Heart right ventricle (tissue), 16 donors: ENCODE measurements at places on chromosomes 4 and X.

GRCh38 chr4:2672700-2673099, 83.4 kb downstream of the TNIP2 start:
- DNase-seq: no peak

GRCh38 chr4:19823781-19824180, 427.9 kb upstream of the SLIT2 start:
- DNase-seq: no peak

DNA sequence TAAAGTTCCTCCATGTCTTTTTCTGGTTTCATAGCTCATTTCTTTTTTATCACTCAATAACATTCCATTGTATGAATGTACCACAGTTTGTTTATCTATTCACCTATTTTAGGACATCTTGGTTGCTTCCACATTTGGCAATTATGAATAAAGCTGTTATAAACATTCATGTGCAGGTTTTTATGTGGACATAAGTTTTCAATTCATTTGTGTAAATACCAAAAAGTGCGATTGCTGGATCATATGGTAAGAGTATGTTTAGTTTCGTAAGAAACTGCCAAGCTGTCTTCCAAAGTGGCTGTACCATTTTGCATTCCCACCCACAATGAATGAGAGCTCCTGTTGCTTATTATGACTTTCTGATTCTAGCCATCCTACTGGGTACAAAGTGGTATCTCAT, 36.3 kb upstream of the ZFX start:
- no peak for DNase-seq

- no peak for DNase-seq
Measured at GRCh38 chr4:4651811-4652755, 110.2 kb upstream of the STX18 start.

- no peak for DNase-seq
Measured at GRCh38 chrX:471281-471680, 84.6 kb upstream of the PPP2R3B start.

- no peak for DNase-seq
Measured at GRCh38 chrX:123308658-123309057, 124.6 kb downstream of the GRIA3 start.

GRCh38 chr4:39664828-39665731, 26.4 kb upstream of the SMIM14 start:
- no peak for DNase-seq

- DNase-seq: no peak
Measured at GRCh38 chr4:35105486-35105885, 1138.8 kb downstream of the ARAP2 start.

DNA sequence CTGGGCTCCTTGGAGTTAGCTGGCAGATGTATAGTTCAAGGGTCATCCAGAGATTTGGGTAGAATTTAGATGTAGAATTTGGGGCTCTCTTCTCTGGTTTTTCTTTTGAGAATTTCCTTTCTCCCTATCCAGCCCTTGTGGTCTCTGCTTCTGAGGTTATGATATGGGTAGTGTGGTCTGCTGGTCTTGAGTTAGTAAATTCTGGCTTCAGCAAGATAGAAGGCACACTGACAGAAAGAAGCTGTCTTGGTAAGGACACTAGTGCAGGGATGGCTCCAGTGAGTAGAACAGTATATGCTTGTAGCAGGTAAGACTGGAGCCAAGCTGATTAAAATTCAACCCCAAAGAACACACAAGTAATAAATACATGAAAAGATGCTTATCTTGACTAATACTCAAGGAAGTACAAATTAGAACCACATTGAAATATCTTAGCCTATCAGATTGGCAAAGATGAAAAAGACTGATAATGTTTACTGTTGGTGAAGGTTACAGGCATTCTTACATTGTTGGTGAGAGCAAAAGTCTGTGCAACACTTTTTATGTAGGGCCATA, 2.1 kb upstream of the IL9R start:
- no peak for DNase-seq

DNA sequence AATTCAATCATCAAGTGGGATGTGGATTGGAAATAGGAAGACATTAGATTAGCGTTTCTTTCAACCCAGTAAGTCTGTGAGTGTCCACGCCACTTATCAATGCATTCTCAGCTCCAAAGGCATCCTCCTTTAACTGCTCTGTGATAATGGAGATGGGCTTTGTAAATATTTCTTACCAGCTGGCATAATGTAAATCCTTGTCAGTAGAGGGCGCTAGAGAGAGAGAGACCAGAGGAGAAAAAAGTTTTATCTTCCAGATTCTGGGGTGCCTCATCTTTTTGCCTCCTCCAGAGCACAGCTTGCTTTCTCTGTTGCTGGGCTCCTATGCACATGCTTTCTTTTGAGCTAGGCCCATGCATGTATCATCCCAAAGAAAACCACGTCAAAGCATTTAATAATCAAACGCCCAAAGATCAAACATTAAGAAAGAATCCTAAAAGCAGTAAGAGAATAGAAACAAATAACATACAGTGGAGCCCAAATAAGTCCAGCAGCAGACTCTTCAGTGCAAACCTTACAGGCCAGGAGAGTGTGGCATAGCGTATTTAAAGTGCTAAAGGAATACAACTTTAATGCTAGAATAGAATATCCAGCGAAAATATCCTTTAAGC, 9.6 kb upstream of the MTMR1 start:
- no peak for DNase-seq
